Endothelial cell of umbilical vein (primary cell): ENCODE measurements at places on chromosomes 4 and X. TPM values are rescaled to one million over a fixed set of nuclear protein-coding genes. Genes with fewer than 3 reads are reported as not detected.

NEIL3 gene
- total RNA-seq: 6.9 and 8.2 TPM in 2 replicates

DDX53 gene
- total RNA-seq: not detected in 2 replicates

ATP1B4 gene
- not detected in 2 replicates for total RNA-seq

CYTL1 gene
- 4.0 and 29.8 TPM in 2 replicates for total RNA-seq

OTC gene
- total RNA-seq: not detected in 2 replicates

NDNF gene
- not detected in 2 replicates for total RNA-seq

GRCh38 chr4:158710814-158711213 lies 12.4 kb downstream of the PPID start:
- peak; percentile 31 for DNase-seq
- H3K4me3 ChIP-seq: no peak overlapping the region
- peaks cover 18% of the 10 kb centered on the region for H3K36me3 ChIP-seq
- no peaks in the 10 kb centered on the region for H3K4me1 ChIP-seq

DNA sequence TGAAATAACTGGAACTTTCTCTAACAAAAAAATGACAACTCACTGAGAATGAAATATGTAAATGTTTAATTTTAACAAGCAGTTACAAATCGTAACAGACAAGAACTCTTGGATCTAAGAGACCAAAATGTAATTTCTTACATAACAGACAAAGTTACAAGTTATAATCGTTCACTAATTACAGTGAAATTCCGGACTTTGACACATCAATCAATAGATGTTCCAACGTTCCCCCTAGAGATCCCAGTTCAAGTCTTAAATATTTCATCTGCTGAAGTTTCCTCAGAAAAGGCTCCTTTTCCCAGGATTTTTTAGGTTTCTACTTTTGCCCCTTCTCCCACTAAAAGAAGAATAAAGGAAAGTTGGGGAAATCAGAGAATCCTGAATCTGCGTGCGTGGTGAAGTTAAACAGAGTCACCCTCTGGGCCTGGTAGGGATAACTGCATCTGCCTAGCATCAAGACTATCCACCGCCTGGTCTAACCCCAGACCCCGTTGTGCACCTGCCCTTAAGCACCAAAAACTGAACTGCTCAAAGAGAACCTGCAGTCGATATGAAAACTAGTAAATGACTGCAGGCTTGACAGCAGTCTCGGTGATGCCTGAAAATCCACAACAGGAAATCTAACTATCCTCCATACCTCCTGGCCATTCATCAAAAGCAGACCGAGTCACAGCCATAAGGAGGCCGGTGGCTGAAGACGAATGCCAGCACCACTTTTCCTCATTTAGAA lies 2.3 kb downstream of the IRF2 start:
- peak; percentile 55 for DNase-seq
- H3K4me3 ChIP-seq: peak overlapping the region; percentile 62
- peaks cover 26% of the 10 kb centered on the region for H3K4me1 ChIP-seq
- H3K27ac ChIP-seq: peak overlapping the region; percentile 80

DNA sequence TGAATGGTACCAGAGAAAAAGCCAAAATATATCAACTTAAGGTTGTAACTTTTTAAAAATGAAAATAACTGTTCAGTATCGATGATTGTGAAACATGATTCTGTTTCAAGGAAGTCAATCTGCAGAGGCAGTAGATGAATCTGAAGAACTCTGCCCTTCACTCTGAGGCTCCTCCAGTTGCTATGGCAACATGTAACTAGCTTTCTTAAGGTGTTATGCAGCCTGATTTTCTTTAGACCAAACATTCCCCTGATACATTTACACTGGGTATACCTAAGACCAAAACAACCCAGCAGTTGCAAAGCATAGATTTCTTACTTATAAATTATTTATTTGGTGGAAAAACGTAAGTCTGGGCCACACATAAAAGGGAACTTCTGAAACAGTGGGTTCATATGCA lies 133.6 kb upstream of the RASGEF1B start:
- no peaks in the 10 kb centered on the region for H3K4me1 ChIP-seq
- no peak overlapping the region for H3K4me3 ChIP-seq
- H3K27ac ChIP-seq: no peak overlapping the region
- DNase-seq: no peak

DNA sequence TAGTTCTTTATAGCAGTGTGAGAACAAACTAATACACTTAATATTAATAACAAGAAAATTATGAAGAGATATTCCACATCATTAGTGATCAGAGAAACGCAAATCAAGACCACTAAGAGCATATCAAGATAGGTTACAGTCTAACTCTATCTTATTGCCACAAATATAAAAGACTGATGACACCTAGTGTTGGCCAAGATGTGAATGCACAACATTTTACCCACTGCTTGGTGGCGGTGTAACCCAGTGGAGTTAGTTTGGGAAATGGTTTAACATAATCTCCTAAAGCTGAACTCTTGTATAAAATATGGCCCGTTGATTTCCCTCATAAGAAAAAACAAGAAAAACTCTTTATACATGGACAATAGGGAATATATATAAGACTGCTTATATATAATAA lies 92.4 kb downstream of the SLITRK2 start:
- DNase-seq: no peak
- no peak overlapping the region for H3K27ac ChIP-seq
- no peaks in the 10 kb centered on the region for H3K36me3 ChIP-seq
- no peaks in the 10 kb centered on the region for H3K4me1 ChIP-seq
- no peak overlapping the region for H3K4me3 ChIP-seq

DNA sequence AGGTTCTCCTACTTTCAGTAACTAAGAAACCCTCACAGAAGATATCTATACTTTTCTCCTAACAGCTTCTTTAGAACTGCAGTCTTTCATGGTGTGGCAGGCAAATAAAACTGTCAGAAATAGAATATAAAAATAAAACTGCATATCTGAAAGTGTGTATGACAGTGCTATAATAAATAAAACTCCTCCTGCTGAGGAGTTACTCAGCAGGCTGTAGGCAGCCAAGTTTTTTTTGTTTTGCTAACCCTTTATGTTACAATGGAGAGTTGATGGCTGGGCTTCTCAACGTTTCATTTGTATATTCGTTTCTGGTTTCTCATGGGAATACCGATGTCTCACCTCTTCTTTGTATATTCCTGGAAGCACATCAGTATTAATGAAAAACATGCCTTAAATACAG lies 18.2 kb upstream of the UGT2B10 start:
- H3K27ac ChIP-seq: no peak overlapping the region
- H3K36me3 ChIP-seq: no peaks in the 10 kb centered on the region
- DNase-seq: no peak
- H3K4me1 ChIP-seq: no peaks in the 10 kb centered on the region
- H3K27me3 ChIP-seq: no peaks in the 10 kb centered on the region

DNA sequence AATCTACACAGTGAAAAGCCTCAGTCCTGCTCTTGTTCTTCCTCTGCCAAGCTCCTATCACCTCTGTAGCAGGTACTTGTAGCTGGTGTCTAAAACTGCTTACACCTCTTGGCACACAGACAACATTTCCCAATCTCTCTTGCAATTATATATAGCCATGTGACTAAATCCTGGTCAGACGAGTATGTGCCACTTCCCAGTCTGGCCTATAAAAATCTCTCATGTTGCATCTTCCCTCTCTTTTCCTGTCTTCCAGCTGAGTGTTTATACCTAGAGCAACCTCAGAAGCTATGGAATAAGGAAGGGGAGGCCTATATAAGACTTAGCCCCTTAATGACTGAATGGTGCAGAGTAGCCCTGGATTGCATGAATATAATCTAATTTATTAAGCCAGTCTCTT lies 105.8 kb downstream of the RNF150 start:
- no peak overlapping the region for H3K4me3 ChIP-seq
- no peaks in the 10 kb centered on the region for H3K36me3 ChIP-seq
- no peak for DNase-seq
- H3K4me1 ChIP-seq: no peaks in the 10 kb centered on the region

DNA sequence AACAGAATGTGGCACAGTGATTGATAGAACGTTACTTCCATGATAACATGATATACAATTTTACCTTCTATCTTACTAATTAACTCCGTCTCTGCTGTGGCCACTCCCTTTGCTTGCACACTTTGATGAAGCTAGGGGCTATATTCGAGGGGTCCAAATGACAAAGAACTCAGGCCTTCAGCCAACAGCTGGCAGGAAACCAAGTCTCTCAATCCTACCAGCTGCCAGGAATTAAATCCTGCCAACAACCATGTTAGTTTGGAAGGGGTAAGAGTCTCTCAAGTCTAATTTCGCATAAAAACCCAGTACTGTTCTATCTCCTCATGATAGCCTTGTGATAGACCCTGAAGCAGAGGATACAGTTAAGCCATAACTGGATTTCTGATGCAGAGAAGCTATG lies 1122.9 kb upstream of the PCDH10 start:
- H3K27ac ChIP-seq: no peak overlapping the region
- H3K4me3 ChIP-seq: no peak overlapping the region
- H3K4me1 ChIP-seq: no peaks in the 10 kb centered on the region
- H3K36me3 ChIP-seq: no peaks in the 10 kb centered on the region
- DNase-seq: no peak
- no peaks in the 10 kb centered on the region for H3K27me3 ChIP-seq

- DNase-seq: peak; percentile 4
- no peak overlapping the region for H3K27ac ChIP-seq
- no peaks in the 10 kb centered on the region for H3K27me3 ChIP-seq
Observed at GRCh38 chrX:138775517-138775916, 64.0 kb upstream of the FGF13 start.

- H3K4me1 ChIP-seq: no peaks in the 10 kb centered on the region
- H3K36me3 ChIP-seq: no peaks in the 10 kb centered on the region
Observed at GRCh38 chr4:176016601-176017000, 49.0 kb upstream of the WDR17 start.

GRCh38 chr4:173834151-173834550 lies 304.1 kb upstream of the HAND2 start:
- H3K36me3 ChIP-seq: no peaks in the 10 kb centered on the region
- no peaks in the 10 kb centered on the region for H3K27me3 ChIP-seq

- no peaks in the 10 kb centered on the region for H3K4me1 ChIP-seq
- no peaks in the 10 kb centered on the region for H3K27me3 ChIP-seq
- no peak overlapping the region for H3K4me3 ChIP-seq
- no peak overlapping the region for H3K27ac ChIP-seq
Observed at GRCh38 chrX:148542481-148543255, 42.3 kb downstream of the AFF2 start.

GRCh38 chr4:40421839-40422708 lies 86.9 kb downstream of the CHRNA9 start:
- H3K27me3 ChIP-seq: peaks cover 13% of the 10 kb centered on the region
- H3K27ac ChIP-seq: no peak overlapping the region
- H3K36me3 ChIP-seq: no peaks in the 10 kb centered on the region
- H3K4me3 ChIP-seq: no peak overlapping the region
- DNase-seq: no peak

- H3K36me3 ChIP-seq: no peaks in the 10 kb centered on the region
- H3K4me1 ChIP-seq: no peaks in the 10 kb centered on the region
- no peak overlapping the region for H3K4me3 ChIP-seq
- DNase-seq: no peak
Observed at GRCh38 chrX:118525174-118525730, 29.6 kb downstream of the DOCK11 start.

DNA sequence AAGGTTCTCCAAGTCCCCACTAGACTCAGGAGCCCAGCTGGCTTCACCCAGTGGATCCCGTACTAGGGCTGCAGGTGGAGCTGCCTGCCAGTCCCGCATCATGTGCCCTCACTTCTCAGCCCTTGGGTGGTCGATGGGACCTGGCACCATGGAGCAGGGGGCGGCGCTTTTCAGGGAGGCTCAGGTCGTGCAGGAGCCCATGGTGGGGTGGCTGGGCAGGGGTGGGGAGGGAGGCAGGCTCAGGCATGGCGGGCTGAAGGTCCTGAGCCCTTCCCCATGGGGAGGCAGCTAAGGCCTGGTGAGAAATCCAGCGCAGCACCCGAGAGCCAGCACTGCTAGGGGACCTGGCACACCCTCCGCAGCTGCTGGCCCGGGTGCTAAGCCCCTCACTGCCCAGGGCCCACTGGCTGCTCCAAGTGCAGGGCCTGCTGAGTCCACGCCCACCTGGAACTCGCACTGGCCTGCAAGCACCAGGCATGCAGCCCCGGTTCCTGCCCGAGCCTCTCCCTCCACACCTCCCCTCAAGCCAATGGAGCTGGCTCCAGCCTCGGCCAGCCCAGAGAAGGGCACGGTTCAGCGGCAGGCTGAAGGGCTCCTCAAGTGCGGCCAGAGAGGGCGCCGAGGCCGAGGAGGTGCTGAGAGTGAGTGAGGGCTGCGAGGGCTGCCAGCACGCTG lies 72.7 kb upstream of the SLIT2 start:
- no peak for DNase-seq
- H3K4me1 ChIP-seq: no peaks in the 10 kb centered on the region
- no peak overlapping the region for H3K27ac ChIP-seq
- no peak overlapping the region for H3K4me3 ChIP-seq
- H3K36me3 ChIP-seq: no peaks in the 10 kb centered on the region

- no peaks in the 10 kb centered on the region for H3K27me3 ChIP-seq
- peak; percentile 54 for DNase-seq
- H3K27ac ChIP-seq: no peak overlapping the region
- H3K36me3 ChIP-seq: no peaks in the 10 kb centered on the region
- H3K4me1 ChIP-seq: peaks cover 13% of the 10 kb centered on the region
Observed at GRCh38 chr4:53011259-53011905, 149.3 kb downstream of the RASL11B start.

DNA sequence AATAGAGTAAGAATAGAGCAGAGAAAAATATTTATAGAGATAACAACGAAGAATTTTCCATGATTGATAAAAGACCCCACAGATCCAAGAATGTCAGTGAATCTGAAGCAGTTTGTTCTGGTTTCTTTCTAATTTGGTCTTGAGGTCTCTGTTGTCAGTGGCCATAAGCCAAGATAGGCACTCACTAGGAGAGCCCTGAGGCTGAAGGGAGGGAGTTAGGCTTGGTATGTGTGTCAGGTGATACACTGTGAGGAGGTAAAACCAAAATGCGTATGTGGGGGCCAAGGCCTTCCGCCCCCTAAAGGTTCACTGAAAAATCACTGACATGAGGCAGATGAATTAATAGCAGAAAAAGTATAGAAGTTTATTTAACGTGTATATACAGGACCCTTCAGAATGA lies 382.3 kb upstream of the HTR2C start:
- no peaks in the 10 kb centered on the region for H3K4me1 ChIP-seq
- no peak overlapping the region for H3K4me3 ChIP-seq
- no peak for DNase-seq

- H3K27me3 ChIP-seq: no peaks in the 10 kb centered on the region
- peaks cover 18% of the 10 kb centered on the region for H3K36me3 ChIP-seq
- no peak overlapping the region for H3K4me3 ChIP-seq
- DNase-seq: no peak
- no peak overlapping the region for H3K27ac ChIP-seq
Observed at GRCh38 chr4:168928346-168928745, 81.7 kb downstream of the CBR4 start.

- H3K36me3 ChIP-seq: no peaks in the 10 kb centered on the region
- no peaks in the 10 kb centered on the region for H3K27me3 ChIP-seq
- no peak overlapping the region for H3K27ac ChIP-seq
- H3K4me3 ChIP-seq: no peak overlapping the region
- H3K4me1 ChIP-seq: peaks cover 35% of the 10 kb centered on the region
Observed at GRCh38 chr4:152676052-152676854, 3.5 kb downstream of the TMEM154 start.

- no peak overlapping the region for H3K4me3 ChIP-seq
- H3K36me3 ChIP-seq: no peaks in the 10 kb centered on the region
- H3K27me3 ChIP-seq: no peaks in the 10 kb centered on the region
- H3K4me1 ChIP-seq: no peaks in the 10 kb centered on the region
- no peak for DNase-seq
Observed at GRCh38 chr4:173990869-173991210, 292.6 kb downstream of the FBXO8 start.

- no peak for DNase-seq
- no peaks in the 10 kb centered on the region for H3K4me1 ChIP-seq
- no peaks in the 10 kb centered on the region for H3K36me3 ChIP-seq
- H3K27ac ChIP-seq: no peak overlapping the region
- no peaks in the 10 kb centered on the region for H3K27me3 ChIP-seq
Observed at GRCh38 chr4:45846016-45846415, 277.8 kb downstream of the GABRG1 start.
